ENCODE measurements at places on chromosomes 1 and 21. TPM values are rescaled to one million over a fixed set of nuclear protein-coding genes. Genes with fewer than 3 reads are reported as not detected.

Gene FCRL6
- not detected for total RNA-seq

Gene RGS1
- not detected for total RNA-seq

Gene KIRREL1
- total RNA-seq: 8.1 TPM

Gene HLX
- 0.56 TPM for total RNA-seq

Gene VWA5B1
- total RNA-seq: 0.10 TPM

Gene MYOC
- total RNA-seq: not detected

Gene DIO1
- total RNA-seq: not detected

Gene C1QA
- not detected for total RNA-seq

Gene MORC3
- 34.7 TPM for total RNA-seq

Gene RNU1-2
- total RNA-seq: 3,598 TPM

Gene STIL
- total RNA-seq: 5.4 TPM

Gene HSPG2
- 3.3 TPM for total RNA-seq

Gene ITLN2
- not detected for total RNA-seq

Gene PRXL2B
- 46.1 TPM for total RNA-seq

Gene CD84
- total RNA-seq: not detected

Gene KCNA2
- total RNA-seq: 19.7 TPM

Gene FALEC
- not detected for total RNA-seq

Gene RGS8
- 3.5 TPM for total RNA-seq

Gene PODN
- total RNA-seq: 3.1 TPM

Gene PADI2
- total RNA-seq: 0.74 TPM

Data from glutamatergic neuron (in vitro differentiated cells).